EH (cell line): ENCODE measurements at places on chromosomes 5 and 9.
A peak's percentile ranks its signal among the peaks of the same experiment; 100 is the strongest.

DNA sequence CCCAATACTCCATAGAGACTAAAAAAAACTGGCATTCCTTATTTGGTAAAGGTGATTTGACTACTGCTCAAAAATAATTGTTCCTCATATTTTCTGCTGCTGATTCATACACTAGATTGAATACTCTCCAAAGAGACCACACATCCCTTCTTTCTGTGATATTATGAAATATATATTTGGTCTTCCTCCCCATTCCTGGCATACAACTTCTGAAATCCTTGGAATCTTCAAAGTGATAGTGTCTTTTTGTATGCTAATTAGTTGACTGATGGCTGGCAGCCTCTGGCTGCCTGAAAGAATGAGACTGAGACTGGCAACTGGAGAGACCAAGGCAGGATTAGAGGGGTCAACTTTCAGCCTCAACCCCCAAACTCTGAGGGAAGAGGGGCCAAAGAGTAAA is 348.0 kb upstream of the RFX3 start:
- peak; percentile 72 for DNase-seq

- peak; percentile 78 for DNase-seq
These were observed 173.0 kb upstream of the DAPK1 start for GRCh38 chr9:87324613-87325194.

DNA sequence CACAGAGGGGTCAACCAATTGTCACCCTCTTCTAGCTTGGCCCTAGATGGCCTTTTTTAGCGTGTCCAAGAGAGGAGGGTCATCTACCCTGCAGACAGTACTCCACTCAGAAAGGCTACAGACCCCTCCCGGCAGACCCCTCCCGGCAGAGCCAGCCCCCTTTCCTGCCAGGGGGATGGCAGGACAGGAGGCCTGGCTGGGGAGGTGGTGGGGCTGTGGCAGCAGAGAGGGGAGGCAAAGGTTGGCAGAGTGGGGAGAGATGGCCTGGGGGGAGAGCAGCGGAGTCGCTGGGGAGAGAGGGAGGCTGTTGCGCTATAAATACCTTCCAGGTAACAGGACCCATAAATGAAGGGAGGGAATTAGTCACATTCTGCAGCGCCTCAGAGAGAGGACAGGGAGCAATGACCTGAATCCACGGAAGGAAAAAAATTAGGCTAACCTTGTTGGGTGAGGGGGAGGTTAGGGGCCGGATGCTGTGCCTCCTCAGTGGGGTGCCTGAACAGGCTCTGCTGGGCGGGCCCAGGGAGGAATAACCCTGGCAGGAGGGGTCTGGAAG is 32.9 kb upstream of the PSD2 start:
- DNase-seq, result no peak

- peak; percentile 7 for DNase-seq
These were observed 186.2 kb downstream of the DCP2 start for GRCh38 chr5:113162770-113163169.

DNA sequence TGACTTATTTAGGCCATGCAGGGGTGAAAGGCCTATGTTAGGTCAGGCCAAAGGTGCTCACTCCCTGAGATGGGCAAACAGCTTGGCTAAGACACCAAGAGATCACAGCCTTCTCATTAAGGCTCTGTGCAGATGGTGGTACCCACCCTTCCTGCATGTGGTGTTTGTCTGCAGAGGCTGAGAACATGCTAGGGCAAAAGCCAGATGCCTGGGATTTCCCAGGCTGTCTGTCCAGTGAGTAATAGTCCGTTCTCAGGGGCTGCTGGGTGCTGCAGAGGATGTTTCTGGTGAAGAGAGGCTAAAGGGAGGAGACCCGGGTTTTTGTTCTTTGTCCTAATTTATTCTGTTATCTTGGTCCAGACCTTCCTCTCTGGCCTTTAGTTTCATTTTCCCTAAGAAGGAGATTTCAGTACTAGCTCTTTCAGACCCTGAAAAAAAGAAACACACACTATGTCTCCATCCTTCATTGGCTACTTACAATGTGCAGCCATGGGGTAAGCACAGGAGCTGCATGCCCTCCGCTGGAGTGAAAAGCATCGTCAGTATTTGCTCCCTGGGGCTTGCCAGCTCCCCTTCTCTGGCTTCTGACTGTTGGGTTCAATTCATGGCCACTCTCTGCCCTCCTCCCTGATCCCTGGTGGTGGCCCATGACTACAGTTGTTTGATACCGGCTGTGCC is 23.4 kb upstream of the GLRA1 start:
- DNase-seq, result peak; percentile 11

GRCh38 chr5:144731786-144732185 is 561.1 kb downstream of the KCTD16 start:
- DNase-seq, result no peak

DNA sequence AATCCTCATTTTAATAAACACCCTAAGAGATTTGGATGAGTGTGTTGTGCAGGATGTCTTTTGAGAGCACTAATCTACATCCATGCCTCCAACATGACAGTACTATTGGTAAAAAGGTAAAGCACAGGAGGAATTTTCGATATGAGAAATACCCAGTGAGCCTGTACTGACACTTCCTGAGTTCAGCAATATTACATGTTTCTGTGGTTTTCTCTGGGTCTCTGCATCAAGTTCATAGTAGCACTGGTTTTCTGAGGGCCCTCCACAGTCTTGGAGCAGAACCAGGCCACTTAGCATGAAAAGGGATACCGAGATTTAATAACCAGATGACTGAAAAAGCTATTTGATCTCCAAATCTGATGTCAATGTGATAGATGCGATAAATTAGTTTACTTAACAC is 524.1 kb downstream of the TMEM38B start:
- DNase-seq, result no peak

- no peak for DNase-seq
These were observed 8.9 kb downstream of the PHF2 start for GRCh38 chr9:93585259-93585658.

- DNase-seq, result peak; percentile 86
These were observed 184.5 kb downstream of the GNAQ start for GRCh38 chr9:77847059-77847499.

GRCh38 chr5:178201221-178201926 is 3.0 kb upstream of the HNRNPAB start:
- DNase-seq, result peak; percentile 60

- DNase-seq, result no peak
These were observed 291.5 kb downstream of the SEC61B start for GRCh38 chr9:99513441-99514112.

GRCh38 chr9:118985851-118986250 is 383.4 kb downstream of the BRINP1 start:
- no peak for DNase-seq

- DNase-seq, result no peak
These were observed 35.6 kb upstream of the TRIO start for GRCh38 chr5:14107536-14107935.

- peak; percentile 15 for DNase-seq
These were observed 781.2 kb downstream of the MTRR start for GRCh38 chr5:8650186-8650585.

DNA sequence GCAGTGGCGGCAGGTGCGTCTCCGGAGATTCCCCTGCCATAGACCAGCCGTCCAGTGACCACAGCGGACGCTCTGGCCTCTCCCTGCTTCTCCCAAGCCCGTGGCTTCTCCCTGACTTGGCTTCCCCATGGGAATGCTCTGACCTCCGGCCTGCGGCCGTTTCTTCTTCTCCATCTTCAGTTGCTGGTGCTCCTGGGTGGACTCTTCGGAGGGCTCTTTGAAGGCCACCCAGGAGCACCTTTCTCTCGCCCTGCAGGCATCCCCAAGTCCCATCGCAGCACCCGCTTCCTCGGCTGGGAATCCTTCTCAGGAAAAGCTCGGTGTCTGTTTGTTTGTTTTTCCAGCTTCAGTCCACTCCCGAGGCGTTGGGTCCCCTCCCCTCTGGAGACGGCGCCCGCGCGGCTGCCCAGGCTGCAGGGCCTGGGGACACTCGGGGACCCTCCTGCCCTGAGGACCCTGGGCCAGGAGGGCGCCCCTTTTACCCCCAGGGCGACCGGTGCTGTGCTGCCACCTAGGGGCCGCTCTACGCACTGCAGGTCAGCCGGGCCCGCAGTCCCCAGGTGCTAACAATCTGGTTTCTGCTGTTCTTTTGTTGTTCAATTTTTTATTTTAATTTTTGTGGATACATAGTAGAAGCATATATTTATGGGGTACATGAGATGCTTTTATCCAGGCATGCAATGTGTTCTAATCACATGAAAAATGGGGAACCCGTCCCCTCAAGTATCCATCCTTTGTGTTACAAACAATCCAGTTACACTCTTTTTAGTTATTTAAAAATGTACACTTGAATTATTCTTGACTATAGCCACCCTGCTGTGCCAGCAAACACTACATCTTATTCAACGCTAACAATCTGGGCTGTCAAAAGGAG is 197.9 kb upstream of the ADAMTS16 start:
- no peak for DNase-seq

DNA sequence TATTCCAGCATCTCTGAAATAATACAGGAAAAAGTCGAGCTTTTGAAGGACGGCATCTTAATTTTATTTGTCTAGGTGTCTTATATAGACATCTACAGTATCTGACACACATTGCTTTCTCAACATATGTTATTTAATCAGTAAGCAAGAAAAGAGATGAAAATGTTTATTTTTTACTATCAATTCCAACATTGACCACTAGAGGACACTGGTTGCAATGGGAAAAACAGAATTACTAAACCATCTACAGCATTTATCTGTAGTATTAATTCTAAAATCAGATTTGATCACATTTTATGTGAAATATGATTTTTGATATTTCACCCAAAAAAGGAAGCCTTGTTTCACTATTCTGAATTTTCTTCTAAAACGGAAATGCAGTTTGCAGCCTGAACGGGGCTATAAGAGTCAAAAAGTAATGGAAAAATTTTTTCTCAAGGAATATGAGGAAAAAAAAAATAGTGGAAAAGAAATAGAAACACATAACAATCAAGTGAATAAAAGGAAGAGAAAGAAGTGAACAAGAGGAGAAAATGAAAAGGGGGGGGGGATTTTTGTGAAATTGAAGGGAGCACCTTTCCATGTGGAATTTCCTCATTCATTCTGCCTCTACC is 98.6 kb downstream of the OSTF1 start:
- DNase-seq, result peak; percentile 23

GRCh38 chr9:94869415-94869843 is 142.9 kb downstream of the AOPEP start:
- DNase-seq, result peak; percentile 21

DNA sequence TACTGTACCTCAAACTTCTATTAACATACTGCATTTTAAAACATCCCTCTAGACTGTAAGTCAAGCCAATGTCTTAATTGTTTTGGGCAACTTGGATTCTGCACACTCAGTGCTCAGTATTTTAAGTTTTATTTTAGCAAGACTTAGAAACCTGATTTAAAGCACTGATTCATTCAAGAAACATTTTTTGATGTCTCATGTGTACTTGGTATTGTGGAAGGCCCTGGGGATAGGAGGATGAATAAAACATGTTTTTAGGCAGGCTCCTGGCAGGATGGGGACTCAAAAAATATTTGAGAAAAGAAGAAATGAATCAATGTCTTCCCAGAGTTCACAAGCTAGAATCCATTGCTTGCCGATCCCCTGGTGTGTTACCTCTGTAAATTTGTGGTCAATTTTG is 334.0 kb upstream of the PUM3 start:
- peak; percentile 44 for DNase-seq

- DNase-seq, result peak; percentile 20
These were observed 63.7 kb upstream of the CCDC112 start for GRCh38 chr5:115360046-115360685.

DNA sequence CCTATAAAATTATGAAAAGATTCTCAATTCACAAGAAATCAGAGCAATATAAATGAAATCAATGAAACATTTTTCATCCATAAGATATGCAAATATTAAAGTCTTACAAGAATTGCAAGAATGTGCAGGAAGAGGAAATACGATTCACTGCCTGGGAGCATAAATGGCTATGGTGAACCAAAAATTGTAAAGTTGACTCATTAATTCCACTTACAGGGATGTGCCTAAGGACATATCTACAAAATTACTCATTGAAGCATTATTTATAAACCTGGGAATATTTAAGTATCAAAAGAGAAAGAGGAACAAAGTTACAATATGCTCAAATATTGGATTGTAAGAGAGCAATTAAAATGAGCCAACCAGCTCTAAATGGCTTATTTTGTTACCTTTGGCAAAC is 6.9 kb upstream of the NIPSNAP3A start:
- DNase-seq, result peak; percentile 80

GRCh38 chr5:129113867-129114266 is 19.3 kb downstream of the ISOC1 start:
- DNase-seq, result no peak

DNA sequence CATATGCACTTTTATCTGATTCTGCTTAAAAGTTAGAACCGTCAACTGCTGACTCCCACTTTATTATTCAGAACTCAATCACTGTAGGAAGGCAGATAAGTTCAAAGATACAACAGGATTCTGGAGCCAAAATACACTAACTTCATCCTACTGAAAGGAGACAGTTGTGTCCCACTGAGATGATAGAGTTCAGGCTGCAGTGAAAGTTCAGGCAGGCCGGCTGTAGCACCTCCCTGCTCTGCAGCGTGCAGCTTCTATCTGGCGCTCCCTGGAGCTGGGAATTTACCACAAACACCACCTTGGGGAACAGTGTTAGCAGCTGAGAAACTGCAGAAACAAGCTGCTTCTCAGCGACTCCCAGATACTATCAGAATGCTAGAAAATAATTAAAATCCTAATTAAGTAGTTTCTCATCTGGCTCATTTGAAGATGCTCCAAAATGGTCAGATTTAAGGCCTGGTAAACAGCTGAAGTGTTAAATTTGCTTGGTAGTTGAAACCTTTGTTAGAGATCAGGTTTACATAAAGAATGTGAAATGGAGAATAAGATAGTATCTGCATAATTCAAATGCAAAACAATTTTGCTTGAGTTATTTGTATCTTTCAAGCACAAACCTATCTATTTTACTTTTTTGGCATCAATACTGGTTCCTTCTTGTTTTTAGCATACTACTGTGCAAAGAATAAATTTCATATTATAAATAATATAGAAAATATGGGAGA is 52.3 kb upstream of the CNTLN start:
- peak; percentile 32 for DNase-seq

GRCh38 chr5:124936626-124936933 is 190.1 kb upstream of the ZNF608 start:
- no peak for DNase-seq

DNA sequence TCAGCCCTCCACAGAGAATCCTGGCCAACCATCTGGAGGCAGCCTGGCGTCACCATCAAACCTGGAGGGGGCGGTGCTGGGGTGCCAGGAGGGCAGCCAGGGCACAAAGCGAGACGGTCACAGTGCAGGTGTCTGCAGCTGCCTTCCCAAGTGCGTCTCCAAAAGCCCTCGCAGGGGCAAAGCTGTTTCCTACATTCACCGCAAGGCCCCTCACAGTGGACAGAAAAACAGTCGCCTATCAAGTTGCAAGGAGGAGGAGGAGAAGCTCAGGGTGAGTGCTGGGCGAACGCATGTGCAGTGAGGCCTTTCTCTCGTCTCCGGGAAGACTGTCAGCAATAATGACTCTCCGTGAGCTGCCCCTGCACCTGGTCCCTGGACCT is 18.0 kb upstream of the LHX3 start:
- no peak for DNase-seq

- DNase-seq, result no peak
These were observed 344.1 kb downstream of the OSTF1 start for GRCh38 chr9:75432386-75432785.

GRCh38 chr9:27755846-27756245 is 182.6 kb upstream of the C9orf72 start:
- DNase-seq, result no peak
